Gastroesophageal sphincter (tissue), 4 donors: ENCODE measurements at places on chromosomes 2 and 18. TPM values are rescaled to one million over a fixed set of nuclear protein-coding genes. Genes with fewer than 3 reads are reported as not detected.

Gene RAB6C
- 1.9 TPM for total RNA-seq

Gene EGR4
- not detected for total RNA-seq

Gene NEU2
- total RNA-seq = not detected

Gene GMPPA
- 13.9 TPM for total RNA-seq

Gene CHRND
- total RNA-seq = not detected

Gene KCTD1
- total RNA-seq = 16.8 TPM

Gene MARCO
- total RNA-seq = 40.0 TPM

Gene C2orf80
- total RNA-seq = not detected

Gene C18orf63
- total RNA-seq = not detected

Gene GCFC2
- 24.0 TPM for total RNA-seq

Gene AKAIN1
- not detected for total RNA-seq

Gene GKN2
- not detected for total RNA-seq

Gene ASB18
- total RNA-seq = not detected

Gene ABCG8
- total RNA-seq = not detected

Gene R3HDM1
- total RNA-seq = 23.2 TPM

Gene HNRNPLL
- total RNA-seq = 77.1 TPM

Gene GAREM2
- 3.4 TPM for total RNA-seq

DNA sequence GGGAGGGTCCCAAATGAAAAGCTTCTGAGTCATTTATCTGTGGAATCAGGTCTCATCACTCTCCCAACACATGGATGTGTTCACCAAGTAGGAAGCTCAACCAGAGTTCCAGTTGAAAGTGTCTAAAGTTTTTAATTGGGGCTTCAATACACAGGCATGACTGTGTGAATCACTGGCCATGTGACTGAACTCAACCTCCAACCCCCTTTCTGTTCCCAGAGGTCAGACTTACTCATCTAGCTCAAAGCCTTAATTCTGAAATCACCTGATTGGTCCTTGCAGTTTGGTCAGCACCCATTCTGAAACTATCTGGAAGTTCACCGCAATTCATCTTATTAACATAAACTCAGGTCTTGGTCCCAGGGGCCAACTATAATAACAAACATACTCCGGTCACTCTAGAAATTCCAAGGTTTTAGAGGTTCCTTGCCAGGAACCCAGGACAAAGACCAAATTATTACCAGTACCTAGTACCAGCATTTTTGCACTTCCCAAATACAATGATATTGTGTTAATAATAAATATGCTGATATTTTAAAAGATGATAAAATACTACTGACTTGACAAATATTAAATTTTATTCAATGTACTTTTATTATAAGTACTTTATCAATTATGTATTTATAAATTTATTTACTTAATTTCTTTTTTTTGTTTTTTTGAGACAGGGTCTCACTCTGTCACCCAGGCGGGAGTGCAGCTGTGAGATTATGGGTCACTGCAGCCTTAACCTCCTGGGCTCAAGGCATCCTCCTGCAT, 10.7 kb upstream of the RBM45 start:
- no peak for ATAC-seq

DNA sequence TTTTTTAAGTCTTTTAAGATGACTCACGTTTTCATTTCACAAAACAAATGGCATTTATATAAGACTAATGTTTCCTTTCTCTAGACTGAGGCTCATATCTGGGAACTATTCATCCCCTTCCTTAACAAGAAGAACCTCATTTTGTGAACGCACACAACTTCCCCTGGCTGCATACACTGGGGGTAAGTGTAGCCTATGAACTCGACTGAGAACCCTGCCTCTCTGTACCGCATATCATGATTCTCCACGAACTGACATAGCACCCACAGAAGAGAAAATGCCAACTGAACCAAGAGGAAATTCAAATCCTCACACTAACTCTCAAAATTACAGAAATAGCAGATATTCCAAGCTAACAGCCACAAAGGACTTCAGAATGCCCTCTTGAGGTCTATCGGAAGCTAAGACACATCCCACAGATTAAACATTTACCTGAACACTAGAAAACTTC, 236.7 kb downstream of the TCF4 start:
- no peak for ATAC-seq

GRCh38 chr2:239534581-239535412, 134.0 kb upstream of the HDAC4 start:
- no peak for ATAC-seq

- ATAC-seq = no peak
These were observed 108.9 kb downstream of the TPO start for GRCh38 chr2:1521878-1522830.

GRCh38 chr18:9709304-9709877, 1.3 kb downstream of the RAB31 start:
- no peak for ATAC-seq

- ATAC-seq = no peak
These were observed 1133.6 kb upstream of the ZEB2 start for GRCh38 chr2:145653553-145653952.

GRCh38 chr2:174522553-174522952, 35.7 kb upstream of the GPR155 start:
- no peak for ATAC-seq

DNA sequence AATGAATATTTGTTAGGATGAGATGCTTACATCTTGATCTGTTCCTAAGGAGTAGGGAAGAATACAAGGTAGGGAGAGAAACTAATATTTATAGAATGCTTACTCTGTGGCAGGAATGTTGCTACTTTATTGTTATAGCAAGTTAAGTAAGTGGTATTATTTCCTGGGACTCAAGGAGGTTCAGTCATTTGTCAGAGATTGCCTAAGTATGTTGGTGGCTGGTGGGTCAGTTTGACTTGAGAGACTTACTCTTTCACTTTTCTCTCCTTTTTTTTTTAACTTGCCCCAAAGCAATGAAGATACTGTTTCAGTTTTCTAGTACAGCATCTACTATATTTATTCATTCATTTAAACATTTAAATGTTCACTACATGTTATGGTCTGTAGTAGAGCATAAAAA, 209.2 kb upstream of the STON1 start:
- ATAC-seq = no peak

DNA sequence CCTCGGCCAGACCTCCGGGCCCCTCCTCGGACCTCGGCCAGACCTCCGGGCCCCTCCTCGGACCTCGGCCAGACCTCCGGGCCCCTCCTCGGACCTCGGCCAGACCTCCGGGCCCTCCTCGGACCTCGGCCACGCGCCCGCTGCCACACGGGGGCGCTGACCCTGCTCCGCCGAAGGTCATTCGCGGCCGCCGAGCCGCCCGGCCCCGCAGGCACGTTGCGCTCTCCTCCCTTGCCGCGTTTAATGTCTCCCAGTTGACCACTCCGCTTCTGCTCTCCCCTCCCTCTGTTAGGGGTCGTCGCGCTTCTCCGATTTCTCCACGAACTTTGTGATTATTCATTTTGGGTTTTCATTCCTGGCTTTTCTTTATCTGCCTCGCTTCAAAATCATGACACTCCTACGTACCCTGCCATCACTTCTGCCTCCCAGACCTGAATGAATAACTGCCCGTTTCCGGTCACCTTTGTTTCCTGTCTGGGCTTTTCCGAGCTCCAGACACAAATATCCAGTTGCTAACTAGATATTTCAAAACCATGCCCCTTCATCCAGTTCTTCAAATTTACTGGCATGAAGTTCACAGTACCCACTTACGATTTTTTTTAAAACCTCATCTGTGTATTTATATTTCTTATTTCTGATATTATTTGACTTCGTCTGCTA, 14.8 kb upstream of the COLEC12 start:
- ATAC-seq = no peak

- ATAC-seq = peak; percentile 40
These were observed at the start of gene SERPINB2 for GRCh38 chr18:63887424-63887823. Gene SERPINB2, plus strand, starts transcription at chr18:63887705. Its CDS starts 3,740 bp downstream, at chr18:63891445.

- no peak for ATAC-seq
These were observed 124.2 kb upstream of the SATB2 start for GRCh38 chr2:199581935-199582360.

- no peak for ATAC-seq
These were observed 438.5 kb upstream of the TRIB2 start for GRCh38 chr2:12278217-12278750.

DNA sequence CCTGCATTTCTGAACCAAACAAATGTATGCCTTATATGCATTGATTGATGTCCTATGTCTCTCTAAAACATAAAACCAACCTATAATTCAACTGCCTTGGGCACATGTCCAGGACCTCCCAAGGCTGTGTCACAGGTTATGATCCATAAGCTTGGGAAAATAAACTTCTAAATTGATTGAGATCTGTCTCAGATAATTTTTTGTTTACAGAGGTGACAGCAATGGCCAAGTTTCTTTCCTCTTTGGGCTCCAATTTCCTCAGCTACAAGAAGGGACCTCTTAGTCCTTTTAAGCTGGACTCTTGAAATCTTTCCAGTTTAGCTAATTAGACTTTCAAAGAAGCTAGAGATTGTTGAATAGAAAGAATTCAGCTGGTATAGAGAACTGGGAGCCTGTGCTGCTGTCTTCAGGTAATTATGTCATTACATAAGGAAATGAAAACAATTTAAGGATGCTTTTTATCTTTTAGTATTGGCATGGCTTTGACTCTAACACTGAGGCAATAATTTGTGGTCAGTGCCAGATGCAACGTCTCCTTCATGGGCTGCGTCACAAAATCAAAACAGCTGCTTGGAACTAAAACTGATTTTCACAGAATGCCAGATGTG, 412.1 kb upstream of the TRIB2 start:
- no peak for ATAC-seq

DNA sequence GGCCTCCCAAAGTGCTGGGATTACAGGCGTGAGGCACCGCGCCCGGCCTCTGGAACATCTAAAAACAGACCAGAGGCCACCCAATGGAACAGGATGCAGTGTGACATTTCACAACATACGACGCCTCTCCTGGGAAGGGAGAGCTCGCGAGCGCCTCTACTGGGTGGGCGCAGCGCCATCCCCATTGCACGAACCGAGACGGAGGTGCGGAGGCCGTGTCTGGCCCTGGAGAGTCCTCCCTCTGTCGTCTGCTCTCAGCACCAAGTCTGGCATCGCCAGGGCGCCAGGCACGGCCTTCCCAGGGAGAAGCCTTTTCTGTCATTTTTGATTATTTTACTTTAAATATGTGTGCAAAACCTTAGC, 9.4 kb upstream of the GBX2 start:
- ATAC-seq = peak; percentile 67

DNA sequence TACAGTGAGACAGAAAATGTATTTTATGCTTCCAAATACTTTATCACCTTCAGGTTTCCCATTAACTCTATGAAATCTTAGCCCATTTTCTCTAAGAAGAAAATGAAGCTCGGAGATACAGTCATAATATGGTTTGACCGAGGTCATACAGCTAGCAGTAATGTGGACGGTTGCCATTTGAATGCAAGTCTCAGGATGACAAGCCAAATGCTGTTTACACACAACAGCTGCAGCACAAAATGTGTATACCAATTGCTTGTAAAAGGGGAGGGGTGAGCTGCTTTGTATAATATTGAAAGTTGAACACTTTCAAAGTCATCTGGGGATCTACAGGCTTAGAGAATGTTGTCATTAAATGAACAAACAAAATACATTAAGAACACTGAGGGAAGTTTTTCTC, 93.8 kb upstream of the FSIP2 start:
- ATAC-seq = no peak

GRCh38 chr18:29449424-29449823, 1272.5 kb upstream of the CDH2 start:
- no peak for ATAC-seq

- no peak for ATAC-seq
These were observed 106.1 kb downstream of the TXNL1 start for GRCh38 chr18:56532176-56532840.

- no peak for ATAC-seq
These were observed 283.1 kb upstream of the TRIB2 start for GRCh38 chr2:12433626-12433990.

GRCh38 chr18:39969803-39970494, 1985.1 kb upstream of the PIK3C3 start:
- ATAC-seq = no peak

DNA sequence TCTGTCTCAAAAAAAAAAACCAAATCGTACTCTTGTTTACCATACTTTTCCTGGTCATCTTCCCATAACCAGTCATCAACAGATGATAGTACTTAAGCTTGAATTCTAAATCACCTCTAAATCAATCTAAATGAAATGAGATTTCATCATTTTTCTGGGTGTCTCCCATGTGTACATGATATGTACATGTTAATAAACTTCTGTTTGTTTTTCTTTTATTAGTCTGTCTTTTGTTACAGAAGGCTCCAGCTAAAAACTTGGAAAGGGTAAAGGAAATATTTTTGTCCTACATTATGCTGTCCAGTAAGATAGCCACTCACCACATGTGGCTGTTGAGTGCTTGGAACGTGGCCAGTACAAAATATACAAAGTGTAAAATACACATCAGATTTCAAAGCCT, 78.7 kb upstream of the MSH6 start:
- ATAC-seq = no peak

DNA sequence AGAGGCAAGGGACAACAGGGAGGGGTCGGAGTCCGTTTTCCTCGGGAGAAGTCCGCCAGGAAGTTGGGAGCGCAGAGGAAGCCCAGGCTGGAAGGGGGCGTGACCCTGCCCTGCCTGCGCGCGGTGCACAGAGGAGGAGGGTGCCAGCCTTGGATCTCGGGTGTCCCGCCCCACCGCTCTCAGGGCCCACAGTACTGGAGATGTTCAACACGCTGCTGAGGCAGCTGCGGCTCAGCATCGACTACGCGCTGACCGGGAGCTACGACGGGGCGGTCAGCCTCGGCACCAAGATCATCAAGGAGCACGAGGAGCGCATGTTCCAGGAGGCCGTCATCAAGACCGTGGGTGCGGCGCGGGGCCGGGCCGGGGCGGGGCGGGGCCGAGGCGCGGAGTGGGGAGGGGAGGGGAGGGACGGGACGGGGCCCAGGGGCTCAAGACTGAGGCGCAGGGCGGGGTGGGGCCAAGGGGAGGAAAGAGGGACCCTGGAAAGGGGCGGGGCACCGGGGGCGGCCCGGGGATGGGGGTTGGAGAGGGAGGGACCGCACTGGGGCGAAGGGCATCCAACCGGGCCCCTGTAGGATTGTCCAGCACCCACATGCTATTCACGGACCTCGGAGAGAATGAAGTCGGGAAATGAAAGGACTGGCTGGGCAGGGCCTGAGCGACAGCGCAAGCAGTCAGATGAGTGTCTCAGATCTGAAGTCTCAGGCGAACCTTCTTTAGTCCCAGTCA, 36.6 kb downstream of the POMC start:
- no peak for ATAC-seq

GRCh38 chr18:74291472-74291770, 342 bp downstream of the CYB5A start:
- no peak for ATAC-seq

- ATAC-seq = peak; percentile 47
These were observed 70.6 kb downstream of the COPS8 start for GRCh38 chr2:237156031-237156856.

- ATAC-seq = no peak
These were observed 469.3 kb upstream of the ZNF804A start for GRCh38 chr2:184129073-184129472.

DNA sequence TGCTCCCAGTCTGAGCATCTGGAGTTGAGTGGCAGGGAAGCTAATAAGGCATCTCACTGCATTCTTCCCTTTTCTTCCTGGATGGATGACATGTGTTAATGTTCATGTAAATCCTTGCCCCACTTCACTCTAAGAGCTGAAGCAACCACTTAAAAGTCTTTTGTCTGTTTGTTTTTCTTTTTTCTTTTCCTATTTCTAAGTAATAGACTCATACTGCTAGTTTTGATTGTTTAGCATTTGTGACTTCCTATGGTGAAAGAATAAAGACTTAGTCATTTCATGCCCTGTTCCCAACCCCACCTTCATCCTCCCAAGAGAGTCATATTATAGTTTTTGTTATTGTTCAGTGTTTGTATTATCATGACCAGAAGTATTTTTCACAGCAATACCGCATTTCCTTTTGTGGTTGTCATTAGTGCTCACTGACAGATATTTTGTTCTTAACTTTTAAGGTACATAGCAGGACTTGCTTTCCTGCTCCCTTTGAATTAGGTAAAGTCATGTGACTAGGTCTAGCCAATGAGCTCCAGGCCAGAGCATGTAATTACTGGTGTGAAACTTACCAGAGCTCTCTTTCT, 18.1 kb upstream of the SPP2 start:
- ATAC-seq = no peak
